ENCODE measurements at places on chromosomes 13 and 19.

DNA sequence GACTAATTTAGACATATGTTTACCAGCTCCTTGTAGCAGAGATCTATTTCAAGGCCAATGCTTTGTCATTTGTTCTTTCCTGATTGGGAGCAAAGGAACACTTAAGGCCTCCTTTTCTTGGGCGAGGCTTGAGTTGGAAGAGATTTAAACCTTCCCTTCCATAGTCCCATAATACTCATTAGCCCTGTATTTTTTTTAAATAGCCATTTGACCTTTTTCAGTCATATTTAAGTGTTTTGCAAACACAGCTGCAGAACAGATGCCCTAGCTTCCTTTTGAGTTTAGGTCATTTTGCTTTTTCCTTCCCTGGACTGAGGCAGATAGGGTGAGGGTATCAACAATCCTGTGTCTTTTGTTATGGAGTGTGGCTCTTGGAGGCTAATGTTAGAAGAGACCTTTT lies 198.3 kb downstream of the NBEA start:
- DNase-seq, result no peak

DNA sequence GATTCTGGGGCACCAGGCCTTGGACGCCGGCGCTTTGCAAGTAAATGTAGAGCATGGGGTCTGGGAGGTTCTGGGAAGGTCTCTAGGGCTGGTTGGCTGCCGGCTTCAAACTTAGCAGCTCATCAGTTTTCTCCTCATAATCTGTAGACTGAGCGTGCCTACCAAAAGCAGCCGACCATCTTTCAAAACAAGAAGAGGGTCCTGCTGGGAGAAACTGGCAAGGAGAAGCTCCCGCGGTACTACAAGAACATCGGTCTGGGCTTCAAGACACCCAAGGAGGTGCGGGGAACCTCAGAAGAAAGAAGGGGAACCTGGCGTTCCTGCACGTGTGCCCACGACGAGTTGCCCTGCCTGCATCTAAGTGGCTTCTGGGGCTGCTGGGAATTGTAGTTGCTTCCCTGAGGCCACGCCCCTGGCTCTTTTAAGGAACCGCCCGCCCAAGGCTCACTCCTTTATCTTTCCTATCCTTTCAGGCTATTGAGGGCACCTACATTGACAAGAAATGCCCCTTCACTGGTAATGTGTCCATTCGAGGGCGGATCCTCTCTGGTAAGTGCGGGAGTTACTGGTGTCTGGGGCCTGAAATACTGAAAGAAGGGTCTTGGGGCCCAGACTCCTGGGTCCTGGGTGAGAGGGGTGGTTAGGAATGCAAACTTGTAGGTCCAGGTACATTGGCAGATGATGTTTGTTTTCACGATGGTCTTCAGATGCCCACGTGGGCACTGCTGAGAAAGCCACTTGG lies 984 bp downstream of the RPS11 start:
- no peak for DNase-seq

DNA sequence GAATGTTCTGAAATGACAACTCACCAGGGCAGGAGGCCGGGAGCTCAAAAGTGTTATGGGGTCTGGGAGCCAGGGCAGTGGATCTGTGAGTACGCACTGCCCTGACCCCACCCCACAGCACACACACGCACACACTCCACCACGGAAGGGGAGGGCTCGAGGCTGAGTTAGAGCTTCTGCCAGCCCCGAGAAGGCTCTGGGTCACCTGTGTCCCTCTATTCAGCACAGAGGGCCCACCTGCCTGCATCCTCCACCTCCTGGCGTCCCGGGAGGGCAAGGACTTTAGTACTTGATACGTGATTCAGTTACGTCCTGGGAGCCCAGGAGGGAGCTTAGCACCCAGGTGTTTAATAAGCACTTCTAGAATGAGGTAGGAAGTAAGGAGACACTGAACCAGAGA lies 190.0 kb upstream of the GPR12 start:
- no peak for DNase-seq

DNA sequence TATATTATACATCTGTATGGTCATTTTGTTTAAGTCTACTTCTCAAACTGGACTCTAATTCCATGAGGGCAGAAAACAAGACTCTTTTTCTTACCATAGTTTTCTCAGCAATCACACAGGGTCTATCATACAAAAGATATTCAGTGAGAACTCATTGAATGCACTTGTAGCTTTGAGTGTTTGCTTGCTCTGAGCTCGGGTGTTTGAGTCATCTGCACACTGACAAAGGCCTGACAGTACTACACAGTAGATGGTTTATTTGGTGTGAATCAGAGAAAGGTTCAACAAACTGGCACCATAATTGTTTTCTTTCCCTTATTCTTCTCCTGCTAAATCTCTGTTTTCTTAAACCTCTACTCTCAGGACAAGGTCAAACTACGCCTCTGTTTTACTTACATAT lies 586.4 kb downstream of the LMO7 start:
- DNase-seq, result no peak

- no peak for DNase-seq
Measured at GRCh38 chr13:25447396-25447795, 75.6 kb downstream of the ATP8A2 start.

DNA sequence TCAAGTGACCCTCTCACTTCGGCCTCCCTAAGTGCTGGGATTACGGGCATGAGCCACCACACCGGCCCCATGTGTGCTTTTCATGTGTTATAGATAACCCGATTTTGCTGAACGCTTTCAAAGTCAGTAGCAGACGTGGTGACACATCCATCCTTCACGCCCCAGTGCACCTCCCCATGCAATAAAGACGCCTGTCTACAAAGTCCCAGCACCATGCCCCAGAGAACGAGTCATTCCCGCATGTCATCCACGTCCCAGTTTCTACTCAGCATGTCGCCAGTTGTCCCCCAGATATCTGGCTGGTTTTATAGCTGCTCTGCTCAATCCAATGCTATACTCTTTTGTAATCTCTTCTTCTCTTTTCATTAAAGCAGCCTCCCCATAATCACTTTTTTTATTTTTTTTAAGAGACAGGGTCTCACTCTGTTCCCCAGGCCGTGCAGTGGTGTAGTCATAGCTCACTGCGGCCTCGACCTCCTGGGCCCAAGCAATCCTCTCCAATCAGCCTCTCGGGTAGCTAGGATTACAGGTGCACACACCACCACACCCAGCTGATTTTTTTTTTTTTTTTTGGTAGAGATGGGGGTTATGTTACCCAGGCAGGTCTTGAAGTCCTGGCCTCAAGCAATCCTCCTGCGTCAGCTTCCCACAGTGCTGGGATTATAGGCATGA lies 42.5 kb downstream of the DNM2 start:
- DNase-seq, result no peak

- DNase-seq, result no peak
Measured at GRCh38 chr13:43979492-43979891, 99.8 kb downstream of the LACC1 start.

DNA sequence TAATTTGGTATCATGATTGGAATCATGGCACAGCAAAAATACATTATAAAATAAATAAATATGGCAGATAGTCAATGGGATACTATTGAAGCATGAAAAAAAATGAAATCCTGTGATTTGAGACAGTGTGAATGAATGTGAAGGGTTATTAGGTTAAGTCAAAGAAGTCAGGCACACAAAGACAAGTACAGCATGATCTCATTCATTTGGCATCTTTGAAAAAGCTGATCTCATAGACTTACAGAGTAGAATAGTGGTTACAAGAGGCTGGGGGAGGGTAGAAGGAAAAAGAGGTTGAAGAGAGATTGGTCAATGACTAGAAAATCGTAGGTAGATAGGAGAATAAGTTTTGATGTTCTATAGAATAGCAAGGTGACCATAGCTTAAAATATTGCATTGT lies 295.1 kb upstream of the SLITRK5 start:
- DNase-seq, result no peak

GRCh38 chr19:50921426-50922316 lies 10.5 kb upstream of the KLK4 start:
- DNase-seq, result no peak

DNA sequence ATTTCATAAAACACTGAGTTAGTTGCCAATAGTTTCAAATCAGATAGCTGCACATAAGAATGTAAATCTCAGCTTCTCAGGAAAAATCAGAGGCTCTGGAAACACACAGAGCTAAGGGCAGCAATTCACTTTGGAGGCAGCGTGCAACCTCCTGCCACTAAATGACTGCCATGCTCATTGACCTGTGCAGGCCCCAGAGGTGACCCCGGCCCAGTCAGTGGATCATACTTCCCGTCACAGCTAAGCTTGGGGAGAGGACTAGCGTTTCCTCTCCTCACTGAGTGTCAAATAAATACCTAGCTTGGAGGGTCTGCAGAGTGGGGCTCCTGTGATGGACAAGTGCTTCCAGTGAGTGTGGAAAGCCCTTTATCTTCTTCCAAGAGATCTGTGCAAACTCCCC lies 67.2 kb downstream of the UQCRFS1 start:
- DNase-seq, result no peak
